ENCODE measurements at places on chromosomes 4 and X. TPM values are rescaled to one million over a fixed set of nuclear protein-coding genes. Genes with fewer than 3 reads are reported as not detected.

RHOXF2B gene
- total RNA-seq = not detected

PNCK gene
- 1.1 TPM for total RNA-seq

C4orf50 gene
- not detected for total RNA-seq

ANOS1 gene
- 1.6 TPM for total RNA-seq

ZNF280C gene
- total RNA-seq = 3.4 TPM

INTS6L gene
- total RNA-seq = 3.2 TPM
